ENCODE measurements at places on chromosomes 3 and 15.
A peak's percentile ranks its signal among the peaks of the same experiment; 100 is the strongest.

- no peak overlapping the region for H3K27ac ChIP-seq
- no peaks in the 10 kb centered on the region for H3K27me3 ChIP-seq
- H3K4me3 ChIP-seq: no peak overlapping the region
Measured at GRCh38 chr15:78244893-78245292, 10.5 kb upstream of the ACSBG1 start.

GRCh38 chr3:101104321-101104720 is 111.1 kb upstream of the ABI3BP start:
- H3K4me1 ChIP-seq: no peaks in the 10 kb centered on the region
- no peak overlapping the region for H3K27ac ChIP-seq
- no peak for DNase-seq
- H3K27me3 ChIP-seq: no peaks in the 10 kb centered on the region
- H3K36me3 ChIP-seq: no peaks in the 10 kb centered on the region

GRCh38 chr3:56800832-56801661 is 702 bp downstream of the ARHGEF3 start:
- H3K36me3 ChIP-seq: peaks cover 16% of the 10 kb centered on the region
- H3K27me3 ChIP-seq: peaks cover 4% of the 10 kb centered on the region
- H3K4me1 ChIP-seq: peaks cover 41% of the 10 kb centered on the region
- DNase-seq: peak; percentile 39
- H3K27ac ChIP-seq: peak overlapping the region; percentile 92

DNA sequence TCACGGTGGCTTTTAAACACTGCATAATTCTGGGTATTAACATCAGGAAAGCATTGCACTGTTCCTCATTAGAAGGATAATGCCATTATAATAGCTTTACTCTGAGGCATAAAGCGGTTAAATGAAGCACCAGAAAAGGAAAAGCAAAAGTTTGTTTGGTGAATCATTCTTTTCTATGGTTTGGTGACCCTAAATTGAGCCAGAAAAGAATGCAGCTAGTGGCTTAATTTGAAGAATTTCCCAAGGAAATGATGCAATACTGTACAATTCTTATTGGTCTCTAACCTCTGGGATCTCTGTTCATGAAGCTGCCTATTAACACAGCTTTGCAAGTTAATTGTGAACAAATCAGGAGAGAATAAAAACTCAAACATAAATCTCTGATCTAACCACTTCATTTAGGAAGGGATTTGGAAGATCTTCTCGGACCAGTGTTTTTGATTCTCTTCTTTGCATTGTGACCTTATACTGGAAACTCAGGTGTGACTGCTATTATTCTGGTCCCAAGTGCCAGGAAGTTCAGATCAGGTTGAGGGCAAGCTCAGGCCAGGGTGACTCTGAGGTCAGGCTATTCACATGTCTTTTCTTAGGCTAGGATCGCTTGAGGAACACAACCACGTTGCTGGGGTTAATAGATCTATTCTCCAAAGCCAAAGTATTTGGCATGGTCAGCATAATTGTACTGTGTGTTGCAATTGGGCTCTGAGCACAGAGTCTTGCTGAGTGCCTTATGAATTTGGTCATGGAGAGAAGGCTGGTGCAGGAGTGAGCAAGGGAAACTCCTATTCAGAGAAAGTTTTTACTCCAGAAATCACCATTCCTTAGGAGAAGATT is 11.3 kb upstream of the DLG1 start:
- H3K27ac ChIP-seq: no peak overlapping the region
- peaks cover 19% of the 10 kb centered on the region for H3K27me3 ChIP-seq
- H3K36me3 ChIP-seq: no peaks in the 10 kb centered on the region
- peaks cover 14% of the 10 kb centered on the region for H3K4me1 ChIP-seq
- no peak overlapping the region for H3K4me3 ChIP-seq
- DNase-seq: no peak

DNA sequence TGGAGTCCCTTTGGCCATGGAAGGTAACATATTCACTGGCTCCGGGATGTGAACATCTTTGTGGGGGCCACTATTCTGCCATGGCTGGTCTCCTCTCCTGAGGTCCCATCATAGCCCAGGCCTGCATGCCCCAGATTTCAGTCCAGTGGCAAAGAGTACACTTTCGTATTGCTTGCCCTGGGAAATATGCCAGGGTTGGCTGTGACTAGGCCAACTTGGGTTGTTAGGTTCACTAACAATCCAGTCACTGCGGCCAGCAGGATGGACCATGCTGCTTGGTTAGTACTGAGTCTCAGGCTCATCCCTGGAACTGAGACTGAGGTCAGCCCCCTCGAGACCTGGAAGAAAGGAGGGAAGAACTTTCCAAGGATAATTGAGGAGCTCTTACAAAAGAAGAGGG is 9.8 kb upstream of the EEFSEC start:
- no peak for DNase-seq
- no peak overlapping the region for H3K27ac ChIP-seq
- no peak overlapping the region for H3K4me3 ChIP-seq
- peaks cover 2% of the 10 kb centered on the region for H3K27me3 ChIP-seq
- no peaks in the 10 kb centered on the region for H3K36me3 ChIP-seq

DNA sequence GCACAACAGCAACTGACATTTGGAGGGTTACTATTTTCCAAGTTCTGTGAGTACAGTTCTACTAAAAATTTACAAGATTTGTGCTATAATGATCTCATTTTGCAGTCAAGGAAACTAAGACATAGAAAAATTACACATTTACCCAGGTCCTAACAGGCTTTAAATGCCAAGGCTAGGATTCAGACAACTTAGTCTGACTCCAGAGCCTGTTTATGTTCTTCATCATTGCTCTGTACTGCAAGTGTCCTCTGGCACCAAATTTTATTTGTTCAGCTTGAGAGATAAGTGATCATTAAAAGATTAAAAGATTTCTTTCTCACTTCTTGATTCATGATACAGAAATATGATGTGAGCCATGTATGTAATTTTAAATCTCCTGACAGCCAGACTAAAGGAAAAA is 290.8 kb downstream of the UBE2E2 start:
- no peaks in the 10 kb centered on the region for H3K4me1 ChIP-seq
- peaks cover 3% of the 10 kb centered on the region for H3K27me3 ChIP-seq

Data from immature natural killer cell (primary cell).